ENCODE measurements at places on chromosomes 6 and 20.
A peak's percentile ranks its signal among the peaks of the same experiment; 100 is the strongest.

DNA sequence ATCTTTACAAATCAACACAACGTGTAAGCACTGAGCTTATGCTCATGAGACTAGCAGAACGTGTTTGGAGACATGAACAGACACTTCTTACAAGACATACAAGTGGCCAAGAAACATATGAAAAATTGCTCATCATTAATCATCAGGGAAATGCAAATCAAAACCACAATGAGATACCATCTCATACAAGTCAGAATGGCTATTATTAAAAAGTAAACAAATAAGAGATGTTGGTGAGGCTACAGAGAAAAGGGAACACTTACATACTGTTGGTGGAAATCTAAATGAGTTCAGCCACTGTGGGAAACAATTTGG, 327.9 kb upstream of the SOX4 start:
- peak; percentile 81 for DNase-seq

- no peak for DNase-seq
Observed at GRCh38 chr20:44157061-44157460, 29.9 kb downstream of the JPH2 start.

GRCh38 chr6:137873273-137873762, 6.3 kb downstream of the TNFAIP3 start:
- DNase-seq = peak; percentile 40

GRCh38 chr6:162014069-162014811, 713.3 kb downstream of the PRKN start:
- no peak for DNase-seq
